ENCODE measurements at places on chromosomes 6 and 20.

DNA sequence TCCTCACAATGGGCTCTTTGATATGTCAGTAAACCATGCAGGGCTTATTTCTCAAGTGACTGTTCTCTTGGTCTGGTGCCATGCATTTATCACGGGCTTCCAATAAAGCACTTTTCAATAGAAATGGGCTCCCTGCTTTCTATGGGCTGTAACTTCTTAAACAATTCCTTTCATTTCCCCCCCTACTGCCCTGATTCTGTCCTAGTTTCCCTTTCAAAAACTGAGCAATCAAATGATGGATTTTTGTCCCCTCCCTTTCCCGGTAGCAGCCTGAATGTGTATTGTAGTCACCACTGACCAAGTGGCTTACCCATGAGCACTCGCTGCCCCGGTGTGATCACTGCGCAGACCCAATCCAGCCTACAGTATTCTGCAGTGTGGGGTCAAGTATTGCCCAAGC is 13.9 kb downstream of the RPS10 start:
- no peak for DNase-seq

DNA sequence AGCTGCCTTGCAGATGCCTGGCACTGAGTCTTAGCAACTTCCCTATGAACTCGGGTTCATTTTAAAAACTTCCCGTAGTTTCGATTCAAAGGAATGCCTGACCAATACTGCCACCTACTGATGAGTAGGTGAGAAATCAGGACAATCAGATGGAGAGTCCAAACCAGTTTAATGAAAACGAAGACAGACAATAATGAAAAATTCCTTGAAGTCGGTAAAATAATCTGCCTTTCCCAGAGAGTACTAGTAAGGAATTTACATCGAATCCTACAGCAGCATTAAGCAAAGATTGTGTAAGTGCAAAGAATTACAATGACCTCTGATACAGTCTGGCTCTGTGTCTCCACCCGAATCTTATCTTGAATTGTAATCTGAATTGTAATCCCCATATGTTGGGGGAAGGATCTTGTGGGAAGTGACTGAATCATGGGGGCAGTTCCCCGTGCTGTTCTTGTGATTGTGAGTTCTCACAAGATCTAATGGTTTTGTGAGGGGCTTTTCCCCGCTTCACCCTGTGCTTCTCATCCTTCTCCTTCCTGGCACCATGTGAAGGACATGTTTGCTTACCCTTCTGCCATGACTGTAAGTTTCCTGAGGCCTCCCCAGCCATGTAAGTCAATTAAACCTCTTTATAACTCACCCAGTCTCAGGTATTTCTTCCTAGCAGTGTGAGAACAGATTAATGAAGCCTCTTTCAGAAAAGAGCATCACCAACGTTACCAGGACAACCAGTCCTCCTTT is 134.4 kb downstream of the ARHGAP18 start:
- DNase-seq, result no peak

GRCh38 chr6:37850260-37850659 is 30.7 kb downstream of the ZFAND3 start:
- no peak for DNase-seq

DNA sequence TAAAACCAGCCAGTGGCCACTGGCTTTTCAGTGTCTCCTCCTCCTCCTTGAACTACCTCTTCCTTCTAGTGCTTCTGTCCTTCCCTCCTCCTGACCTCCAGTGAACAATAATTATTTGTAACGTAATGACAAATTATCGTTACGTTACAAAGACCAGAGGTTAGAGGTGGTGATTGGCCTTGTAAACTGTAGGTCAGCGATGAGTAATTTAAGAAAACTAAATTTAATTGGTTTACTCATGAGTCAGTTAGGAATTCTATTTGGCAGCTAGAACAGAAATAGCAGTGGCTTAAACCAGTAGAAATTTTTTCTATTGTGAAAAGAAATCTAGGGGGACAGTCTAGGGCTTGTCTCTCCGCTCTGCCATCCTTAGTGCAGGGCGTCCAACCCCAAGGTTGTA is 38.8 kb downstream of the PPARD start:
- DNase-seq, result no peak

GRCh38 chr6:56839533-56840183 is 115.2 kb upstream of the BEND6 start:
- no peak for DNase-seq

- no peak for DNase-seq
Observed at GRCh38 chr6:74596588-74596987, 609.3 kb downstream of the COL12A1 start.

Data from activated CD4-positive, alpha-beta T cell treated with anti-CD3 and anti-CD28 coated beads, Interleukin-2, amount 50 U/mL, for 1 hour (primary cell).